ENCODE measurements at places on chromosomes 2 and 18. TPM values are rescaled to one million over a fixed set of nuclear protein-coding genes. Genes with fewer than 3 reads are reported as not detected.
A peak's percentile ranks its signal among the peaks of the same experiment; 100 is the strongest.

Gene DTNA
- 4.9 TPM for polyA plus RNA-seq

DNA sequence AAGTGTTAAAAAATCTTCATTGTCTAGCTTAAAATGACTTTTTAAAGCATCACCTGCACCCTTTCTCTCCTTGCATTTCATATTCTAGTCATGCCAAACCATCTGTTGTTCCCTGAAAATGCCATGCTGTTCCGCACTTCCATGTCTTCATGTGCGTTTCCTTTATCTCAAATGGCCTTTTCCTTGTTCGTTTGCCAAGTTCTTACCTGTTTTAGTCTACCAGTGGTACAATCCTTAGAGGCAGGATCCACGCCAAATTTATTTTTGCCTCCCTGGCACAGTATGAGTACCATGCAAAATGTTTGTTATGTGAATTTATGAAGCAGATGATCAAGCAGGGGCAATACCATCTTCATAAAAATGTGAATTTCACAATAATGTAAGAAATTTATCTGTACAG is 37.0 kb downstream of the TMEFF2 start:
- no peaks in the 10 kb centered on the region for H3K4me1 ChIP-seq
- no peak overlapping the region for H3K27ac ChIP-seq
- H3K36me3 ChIP-seq: no peaks in the 10 kb centered on the region
- H3K27me3 ChIP-seq: no peaks in the 10 kb centered on the region

DNA sequence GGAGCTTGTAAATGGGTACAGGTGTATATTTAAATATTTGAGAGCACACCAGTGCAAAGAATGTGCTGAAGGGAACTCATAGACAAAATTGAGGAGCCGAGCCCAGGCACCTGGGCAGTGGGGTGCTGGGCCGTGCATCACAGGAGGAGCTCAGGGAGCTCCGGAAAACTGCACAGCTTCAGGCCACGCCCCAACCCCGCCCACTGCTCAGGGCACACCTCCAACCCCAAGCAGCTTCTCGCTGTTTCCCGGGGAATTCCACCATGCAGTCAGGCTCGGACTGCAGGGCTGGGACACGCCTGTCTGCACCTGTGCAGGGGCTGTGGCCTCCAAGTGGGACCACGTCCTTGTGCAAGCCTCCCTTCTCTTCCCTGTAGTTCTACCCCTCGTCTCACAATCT is 243.0 kb downstream of the HDAC4 start:
- peak; percentile 59 for DNase-seq
- H3K36me3 ChIP-seq: no peaks in the 10 kb centered on the region
- no peak overlapping the region for H3K27ac ChIP-seq
- H3K27me3 ChIP-seq: no peaks in the 10 kb centered on the region
- H3K4me3 ChIP-seq: no peak overlapping the region

GRCh38 chr2:27870724-27871123 is 19.5 kb downstream of the RBKS start:
- no peak overlapping the region for H3K4me3 ChIP-seq
- H3K27ac ChIP-seq: no peak overlapping the region
- H3K4me1 ChIP-seq: no peaks in the 10 kb centered on the region
- no peaks in the 10 kb centered on the region for H3K36me3 ChIP-seq
- no peaks in the 10 kb centered on the region for H3K27me3 ChIP-seq

- H3K4me3 ChIP-seq: peak within 1 kb of the TSS; percentile 89
- peak within 1 kb of the TSS; percentile 97 for H3K27ac ChIP-seq
- H3K36me3 ChIP-seq: no peaks in the 10 kb centered on the region
These were observed at the start of gene BCL11A for GRCh38 chr2:60553495-60554073. BCL11A (minus strand) TSS chr2:60553654; CDS start chr2:60553270, 384 bp downstream.

Gene RNU2-63P
- not detected for polyA plus RNA-seq

Gene MYOM1
- polyA plus RNA-seq: 7.9 TPM

DNA sequence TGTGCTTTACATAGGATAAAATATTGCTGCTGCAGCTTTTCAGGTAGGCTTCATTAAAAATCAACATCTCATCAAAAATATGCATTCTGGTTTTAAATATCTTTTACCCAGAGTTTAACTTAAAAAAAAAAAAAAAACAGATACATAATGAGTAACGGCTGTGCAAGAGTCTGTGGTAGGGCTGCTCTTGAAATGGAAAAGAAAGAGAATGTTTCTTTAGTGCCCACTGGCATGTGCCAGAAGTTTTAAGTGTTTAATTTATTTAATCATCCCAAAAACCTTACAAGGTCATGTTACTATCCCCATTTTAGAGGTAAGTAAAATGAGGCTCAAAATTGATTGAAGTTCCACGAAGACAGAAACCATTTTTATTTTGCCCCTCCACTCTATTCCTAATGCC is 92.1 kb downstream of the SLC8A1 start:
- DNase-seq: no peak
- no peaks in the 10 kb centered on the region for H3K27me3 ChIP-seq
- H3K36me3 ChIP-seq: no peaks in the 10 kb centered on the region
- H3K4me3 ChIP-seq: no peak overlapping the region
- no peaks in the 10 kb centered on the region for H3K4me1 ChIP-seq

Gene PIEZO2
- polyA plus RNA-seq: 30.2 TPM

DNA sequence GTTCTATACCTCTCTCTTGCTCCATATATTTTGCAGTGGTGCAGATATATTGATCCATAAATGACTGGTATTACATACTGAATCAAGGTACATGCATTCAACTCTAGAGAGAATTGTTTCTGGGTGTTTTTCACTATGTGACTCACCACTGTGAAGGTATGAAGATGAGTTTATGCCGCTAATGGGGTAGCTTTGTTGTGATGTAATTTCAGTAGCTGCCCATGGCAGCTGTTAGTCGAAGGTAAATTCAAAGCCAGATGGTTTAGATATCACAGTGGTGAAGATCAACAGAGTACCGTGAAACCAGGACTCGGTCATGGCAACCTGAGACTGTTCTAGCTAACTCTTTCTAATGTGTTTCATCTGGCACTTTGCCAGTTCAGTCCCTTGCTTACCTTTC is 50.4 kb downstream of the PKP4 start:
- peaks cover 14% of the 10 kb centered on the region for H3K4me1 ChIP-seq
- DNase-seq: no peak
- no peak overlapping the region for H3K27ac ChIP-seq
- H3K4me3 ChIP-seq: no peak overlapping the region
- no peaks in the 10 kb centered on the region for H3K27me3 ChIP-seq

Gene AP1S3
- 5.0 TPM for polyA plus RNA-seq

GRCh38 chr18:34031810-34032209 is 192.9 kb downstream of the NOL4 start:
- H3K4me3 ChIP-seq: no peak overlapping the region
- H3K36me3 ChIP-seq: no peaks in the 10 kb centered on the region
- no peak for DNase-seq
- H3K4me1 ChIP-seq: no peaks in the 10 kb centered on the region

Gene ITM2C
- polyA plus RNA-seq: 184 TPM

Gene IL18R1
- polyA plus RNA-seq: 5.2 TPM

- no peak overlapping the region for H3K27ac ChIP-seq
- no peak overlapping the region for H3K4me3 ChIP-seq
- peaks cover 18% of the 10 kb centered on the region for H3K27me3 ChIP-seq
- H3K4me1 ChIP-seq: no peaks in the 10 kb centered on the region
- H3K36me3 ChIP-seq: no peaks in the 10 kb centered on the region
These were observed 1.1 kb upstream of the FAM237A start for GRCh38 chr2:206641226-206641625.

Gene ALPG
- polyA plus RNA-seq: not detected

Gene METTL21A
- polyA plus RNA-seq: 7.2 TPM

Gene TMEM37
- polyA plus RNA-seq: 75.9 TPM

Gene CHCHD5
- 50.8 TPM for polyA plus RNA-seq

DNA sequence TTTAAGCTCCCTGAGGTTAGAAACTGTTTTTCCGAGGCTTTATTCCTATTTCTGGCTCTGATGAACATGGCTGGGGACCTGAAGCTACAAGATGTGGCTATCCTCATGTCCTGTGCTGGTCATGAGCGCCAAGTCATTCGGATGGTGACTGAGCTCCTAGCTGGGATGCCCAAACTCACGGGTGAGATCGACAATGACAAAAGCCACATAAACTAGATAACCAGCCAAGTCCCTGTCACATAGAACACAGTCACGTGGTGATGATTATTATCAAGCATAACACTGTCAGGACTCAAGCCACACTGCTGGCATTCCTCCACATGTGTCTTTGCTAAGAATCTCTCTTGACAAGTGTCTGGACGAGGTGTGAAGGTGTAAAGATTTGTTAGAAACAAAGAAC is 274.9 kb downstream of the CLIP4 start:
- no peak overlapping the region for H3K27ac ChIP-seq
- H3K4me3 ChIP-seq: no peak overlapping the region
- H3K4me1 ChIP-seq: no peaks in the 10 kb centered on the region
- no peaks in the 10 kb centered on the region for H3K27me3 ChIP-seq
- no peaks in the 10 kb centered on the region for H3K36me3 ChIP-seq
- DNase-seq: no peak

DNA sequence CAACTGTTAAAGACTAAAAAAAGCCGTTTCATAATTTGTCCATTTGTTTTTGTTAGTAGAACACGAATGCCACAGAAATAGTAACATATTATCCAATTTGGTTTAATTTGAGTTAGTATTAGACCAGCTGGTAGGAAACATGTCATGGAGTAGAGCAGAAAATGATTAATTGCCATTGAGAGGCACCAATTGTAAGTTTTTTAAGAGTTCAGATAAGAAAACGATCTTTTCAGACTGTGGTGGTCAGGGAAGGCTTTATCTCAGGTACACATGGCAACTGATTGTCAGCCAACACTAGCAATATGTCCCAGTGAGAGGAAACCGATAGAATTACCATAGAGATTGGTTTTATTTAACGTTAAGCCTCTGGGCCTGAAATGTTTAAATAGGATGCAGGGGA is 438.2 kb upstream of the MAP2 start:
- H3K4me3 ChIP-seq: no peak overlapping the region
- no peaks in the 10 kb centered on the region for H3K36me3 ChIP-seq
- no peak overlapping the region for H3K27ac ChIP-seq
- no peaks in the 10 kb centered on the region for H3K27me3 ChIP-seq
- no peaks in the 10 kb centered on the region for H3K4me1 ChIP-seq

GRCh38 chr18:62992877-62993365 is 277.6 kb downstream of the PHLPP1 start:
- H3K4me3 ChIP-seq: no peak overlapping the region
- H3K27ac ChIP-seq: no peak overlapping the region
- no peak for DNase-seq
- H3K36me3 ChIP-seq: no peaks in the 10 kb centered on the region

GRCh38 chr2:145065342-145065741 is 545.4 kb upstream of the ZEB2 start:
- H3K4me1 ChIP-seq: no peaks in the 10 kb centered on the region
- no peak overlapping the region for H3K4me3 ChIP-seq
- no peaks in the 10 kb centered on the region for H3K27me3 ChIP-seq
- no peaks in the 10 kb centered on the region for H3K36me3 ChIP-seq
- peak overlapping the region; percentile 4 for H3K27ac ChIP-seq

Gene DIS3L2
- 8.3 TPM for polyA plus RNA-seq

DNA sequence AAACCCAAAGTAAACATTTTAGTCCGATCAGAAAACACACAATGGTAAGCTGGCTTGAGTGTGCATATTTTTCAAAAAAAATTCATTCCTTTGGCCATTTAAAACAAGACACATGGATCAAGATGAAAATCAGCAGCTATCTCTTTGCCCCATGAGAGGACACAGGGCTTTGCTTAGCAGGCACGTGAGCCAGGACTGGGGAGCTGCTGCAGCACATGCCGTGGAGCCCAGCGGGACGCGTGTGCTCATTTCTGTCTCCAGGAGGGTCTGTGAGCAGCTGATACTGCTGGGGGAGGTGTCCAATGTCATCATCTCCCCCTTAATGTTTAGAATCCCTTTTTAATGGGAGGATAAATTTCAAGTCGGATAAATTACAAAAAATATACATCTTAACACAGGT is 49.8 kb upstream of the CNGA3 start:
- no peaks in the 10 kb centered on the region for H3K27me3 ChIP-seq
- H3K4me1 ChIP-seq: no peaks in the 10 kb centered on the region
- DNase-seq: no peak
- H3K27ac ChIP-seq: no peak overlapping the region
- H3K4me3 ChIP-seq: no peak overlapping the region

Gene SKA1
- 5.8 TPM for polyA plus RNA-seq

GRCh38 chr18:78126106-78126505 is 853.5 kb upstream of the SALL3 start:
- no peak overlapping the region for H3K27ac ChIP-seq
- no peaks in the 10 kb centered on the region for H3K27me3 ChIP-seq
- H3K4me1 ChIP-seq: no peaks in the 10 kb centered on the region
- H3K4me3 ChIP-seq: no peak overlapping the region

- no peaks in the 10 kb centered on the region for H3K27me3 ChIP-seq
- DNase-seq: no peak
- no peaks in the 10 kb centered on the region for H3K4me1 ChIP-seq
- no peak overlapping the region for H3K4me3 ChIP-seq
- H3K27ac ChIP-seq: no peak overlapping the region
These were observed 32.0 kb downstream of the TCF7L1 start for GRCh38 chr2:85165088-85165690.

Gene AGXT
- polyA plus RNA-seq: 0.27 TPM

Gene MDH1
- 401 TPM for polyA plus RNA-seq

Gene RAB27B
- polyA plus RNA-seq: 3.8 TPM

Gene SH3BP4
- 29.7 TPM for polyA plus RNA-seq
